ENCODE measurements at places on chromosomes 6 and 20. TPM values are rescaled to one million over a fixed set of nuclear protein-coding genes. Genes with fewer than 3 reads are reported as not detected.

Gene LAMA2
- 56.8 TPM for total RNA-seq

Gene HLA-DOB
- 0.52 TPM for total RNA-seq

Gene GFOD1
- total RNA-seq: 4.8 TPM

GRCh38 chr20:62845416-62846160, 16.0 kb downstream of the TCFL5 start:
- DNase-seq: no peak

GRCh38 chr6:5540370-5540769, 279.1 kb downstream of the FARS2 start:
- no peak for DNase-seq

GRCh38 chr6:142332393-142333098, 30.7 kb downstream of the ADGRG6 start:
- no peak for DNase-seq

GRCh38 chr6:26221186-26221585, 134.0 kb downstream of the HFE start:
- no peak for DNase-seq

DNA sequence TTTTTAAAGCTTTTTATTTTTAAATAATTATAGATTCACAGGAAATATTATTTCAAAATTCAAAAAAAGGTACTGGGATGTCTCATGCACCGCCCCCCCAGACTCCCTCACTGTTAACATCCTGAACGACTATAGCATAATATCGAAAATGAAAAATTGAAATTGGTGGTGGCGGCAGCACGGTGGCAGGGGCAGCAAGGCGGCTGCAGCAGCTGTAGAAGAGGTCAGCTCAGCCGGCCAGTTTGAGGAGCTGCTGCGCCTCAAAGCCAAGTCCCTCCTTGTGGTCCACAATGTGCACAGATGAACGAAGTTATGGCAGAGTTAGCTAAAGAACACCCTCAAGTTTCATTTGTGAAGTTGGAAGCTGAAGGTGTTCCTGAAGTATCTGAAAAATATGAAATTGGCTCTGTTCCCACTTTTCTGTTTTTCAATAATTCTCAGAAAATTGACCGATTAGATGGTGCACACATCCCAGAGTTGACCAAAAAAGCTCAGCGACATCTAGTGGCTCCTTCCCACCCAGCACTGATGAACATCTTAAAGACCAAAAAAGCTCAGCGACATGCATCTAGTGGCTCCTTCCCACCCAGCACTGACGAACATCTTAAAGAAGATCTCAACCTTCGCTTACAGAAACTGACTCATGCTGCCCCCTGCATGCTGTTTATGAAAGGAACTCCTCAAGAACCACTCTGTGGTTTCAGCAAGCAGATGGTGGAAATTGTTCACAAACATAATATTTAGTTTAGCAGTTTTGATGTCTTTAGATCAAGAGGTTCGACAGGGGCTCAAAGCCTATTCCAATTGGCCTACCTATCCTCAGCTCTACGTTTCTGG, 100.8 kb downstream of the FAM217A start:
- DNase-seq: no peak

GRCh38 chr6:117232196-117232595, 33.2 kb upstream of the VGLL2 start:
- DNase-seq: no peak

DNA sequence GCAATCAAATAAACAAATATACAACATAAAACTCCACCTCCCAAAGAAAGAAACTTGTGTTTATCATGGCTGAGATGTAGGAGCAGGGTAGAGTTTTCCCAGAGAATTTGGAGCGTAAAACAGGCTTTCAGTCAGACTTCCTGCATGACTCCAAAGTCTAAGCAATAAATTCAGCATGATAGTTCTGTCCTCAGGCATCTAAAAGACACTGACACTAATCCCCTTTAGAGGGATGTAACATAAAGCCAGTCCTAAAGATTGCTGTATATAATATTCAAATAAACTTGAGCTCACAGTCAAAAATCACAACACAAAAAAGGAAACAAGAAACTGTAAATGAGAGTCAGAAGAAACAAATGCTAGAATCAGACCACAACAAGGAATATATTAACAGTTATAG, 234.4 kb downstream of the CENPW start:
- no peak for DNase-seq

Data from mesothelial cell of epicardium (in vitro differentiated cells).